Activated B cell treated with CpG ODN at 0.5 μM for 24 hours (primary cell): ENCODE measurements at places on chromosomes 13 and 19.
A peak's percentile ranks its signal among the peaks of the same experiment; 100 is the strongest.

DNA sequence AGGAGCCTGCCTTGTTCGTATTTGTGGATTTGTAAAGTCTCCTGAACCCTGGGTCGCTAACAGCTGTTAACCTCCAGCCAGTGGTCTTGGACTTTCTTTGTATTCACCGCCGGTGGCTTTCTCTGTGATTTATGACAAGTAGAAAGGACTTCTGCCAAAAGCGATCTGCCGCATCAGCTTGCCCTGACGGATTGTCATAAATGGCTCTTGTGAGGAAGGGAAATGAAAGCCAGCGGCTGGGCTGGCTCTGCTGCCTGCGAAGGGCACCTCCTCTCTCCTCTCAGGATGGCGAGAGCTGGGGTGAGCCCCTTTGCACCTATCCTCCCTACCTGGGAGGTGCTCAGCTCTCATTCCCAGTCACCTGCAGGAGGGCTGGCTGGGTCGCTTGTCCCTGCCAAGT lies 25.6 kb downstream of the DHRS12 start:
- no peak for DNase-seq

DNA sequence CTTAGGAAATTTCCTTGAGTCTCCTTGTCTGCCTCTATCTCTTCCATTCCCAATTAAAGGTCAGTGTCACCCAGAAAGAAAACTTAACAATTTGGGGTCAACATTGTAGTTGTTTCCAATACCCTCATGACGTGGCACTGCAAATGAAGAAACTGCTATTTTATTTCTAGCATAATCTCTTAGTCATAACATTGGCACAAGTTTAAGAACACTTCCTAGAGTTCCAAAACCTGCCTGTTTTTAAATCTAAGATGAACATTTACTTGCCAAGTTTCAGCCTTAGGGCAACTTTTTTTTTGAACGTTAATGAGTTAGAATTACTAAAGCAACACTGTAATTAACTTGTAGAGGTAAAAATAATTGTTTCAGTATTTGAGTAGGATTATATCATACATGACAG lies 108.0 kb downstream of the LMO7 start:
- no peak for DNase-seq

- DNase-seq = no peak
Measured at GRCh38 chr19:35313587-35313986, 15.4 kb upstream of the CD22 start.

DNA sequence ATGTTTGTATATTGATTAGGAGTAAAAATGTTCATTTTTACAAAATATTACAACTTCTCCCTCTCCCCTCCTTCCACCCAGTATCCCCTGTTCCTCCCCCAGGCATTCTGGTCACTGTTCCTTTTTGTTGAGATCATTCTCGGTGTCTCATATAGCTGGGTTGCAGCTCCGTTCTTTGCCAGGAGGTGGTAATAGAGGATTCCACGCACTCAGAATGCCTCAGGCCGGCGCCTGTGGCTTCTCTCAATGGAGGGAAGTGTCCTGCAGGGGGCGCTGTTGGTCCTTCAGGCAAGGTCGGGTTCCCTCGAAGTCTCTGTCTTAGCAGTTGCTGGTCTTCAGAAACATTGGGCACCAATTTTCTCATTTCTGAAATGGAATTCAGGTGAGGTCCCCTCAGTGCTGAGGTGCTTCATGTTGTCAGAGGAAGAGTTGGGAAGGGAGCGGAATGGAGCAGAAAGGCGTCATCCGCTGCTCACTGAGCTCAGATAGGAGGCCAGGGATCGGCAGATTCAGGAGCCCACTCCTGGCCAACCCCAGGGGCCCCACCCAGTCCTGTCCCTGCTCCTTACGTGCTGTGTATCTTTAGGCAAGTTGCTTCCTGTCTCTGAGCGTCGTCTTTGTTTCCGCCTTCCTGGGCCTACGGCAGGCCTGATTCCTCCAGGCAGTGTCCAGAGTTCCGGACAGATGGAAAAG lies 10.3 kb upstream of the GARIN5A start:
- no peak for DNase-seq

DNA sequence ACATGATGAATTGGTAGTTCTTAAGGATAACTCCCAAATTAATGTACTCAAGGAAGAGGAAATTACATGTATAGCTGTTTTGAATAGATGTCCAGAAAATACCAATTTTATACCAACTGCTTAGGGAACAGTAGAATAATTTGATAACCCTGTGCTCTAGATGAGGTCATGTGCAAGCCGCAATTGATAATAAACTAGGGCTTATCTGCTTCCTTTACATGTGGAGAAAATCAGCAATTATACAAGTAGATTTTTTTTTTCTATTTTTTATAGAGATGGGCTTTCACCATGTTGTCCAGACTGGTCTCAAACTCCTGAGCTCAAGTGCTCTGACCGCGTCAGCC lies 9.3 kb downstream of the TPT1 start:
- DNase-seq = no peak

DNA sequence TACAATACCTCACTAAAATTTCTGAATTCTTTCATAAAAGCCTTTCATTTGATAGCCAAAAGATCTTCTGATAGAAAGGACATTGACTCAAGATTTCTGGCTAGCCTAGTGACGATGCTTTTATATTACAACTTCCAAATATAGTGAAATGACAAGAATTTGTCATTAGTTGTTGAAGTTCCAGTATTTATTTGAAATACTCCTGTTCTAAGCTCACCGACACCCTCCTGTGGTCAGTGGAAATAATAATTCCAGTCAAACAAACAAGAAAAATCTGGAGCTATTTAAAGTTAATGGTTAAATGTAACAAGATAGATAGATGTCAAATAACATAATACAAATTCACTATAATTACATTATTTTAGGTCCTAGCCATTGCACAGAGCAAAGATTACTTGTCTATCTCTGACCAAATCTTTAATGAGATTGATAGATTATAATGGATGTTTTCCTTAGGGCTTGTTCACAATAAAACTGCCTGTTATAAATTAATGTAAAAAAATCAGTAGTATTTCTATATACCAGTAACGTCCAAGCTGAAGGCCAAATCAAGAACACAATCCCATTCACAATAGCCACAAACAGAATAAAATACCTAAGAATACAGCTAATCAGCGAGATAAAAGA lies 195.5 kb downstream of the RGCC start:
- no peak for DNase-seq

GRCh38 chr13:113663934-113664333 lies 3.1 kb upstream of the GRK1 start:
- DNase-seq = peak; percentile 6

DNA sequence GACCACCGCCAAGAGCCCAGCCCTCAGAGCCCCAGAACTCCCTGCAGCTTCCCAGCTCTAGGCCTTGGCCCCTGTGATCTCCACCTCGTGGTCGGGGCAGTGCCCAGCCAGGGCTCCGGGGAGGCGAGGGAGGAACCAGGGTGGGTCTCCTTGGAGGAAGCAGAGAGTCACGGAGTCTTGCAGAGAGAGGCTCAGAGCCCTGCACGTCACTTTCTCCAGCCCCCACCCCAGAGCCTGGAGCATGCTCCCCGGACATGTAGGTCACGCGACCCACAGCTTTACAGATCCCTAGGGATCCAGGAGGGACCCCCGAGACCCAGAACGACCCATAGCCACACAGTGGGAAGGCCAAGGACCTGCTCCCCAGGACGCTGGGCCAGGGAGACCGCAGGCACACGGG lies 11.9 kb downstream of the GADD45B start:
- no peak for DNase-seq

DNA sequence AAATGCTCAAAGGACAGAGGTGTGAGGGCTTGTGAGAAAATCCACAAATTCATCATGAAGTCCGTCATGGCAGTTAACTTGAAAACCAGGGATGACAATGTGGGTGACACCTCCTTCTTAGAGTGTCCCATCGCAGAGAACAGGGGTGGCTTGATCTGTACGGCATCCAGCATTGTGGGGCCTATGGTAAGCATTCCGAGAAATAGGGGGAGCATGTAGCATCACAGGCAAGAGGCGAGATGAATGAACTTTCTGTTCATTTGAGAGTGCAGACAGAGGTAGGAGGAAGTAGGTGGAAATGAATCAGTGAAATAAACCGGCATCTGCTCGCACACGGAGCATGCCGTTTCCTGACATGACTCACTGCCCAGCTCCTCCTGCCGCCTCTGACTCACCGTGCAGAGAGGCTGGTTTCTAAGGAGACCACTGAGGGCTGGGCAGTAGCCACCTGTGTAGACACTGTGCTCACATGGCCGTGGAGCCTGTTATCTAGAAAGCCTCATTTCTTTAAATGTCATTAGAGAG lies 339.0 kb downstream of the RFC3 start:
- no peak for DNase-seq
